ENCODE measurements at places on chromosomes 5 and 9. TPM values are rescaled to one million over a fixed set of nuclear protein-coding genes. Genes with fewer than 3 reads are reported as not detected.

DNA sequence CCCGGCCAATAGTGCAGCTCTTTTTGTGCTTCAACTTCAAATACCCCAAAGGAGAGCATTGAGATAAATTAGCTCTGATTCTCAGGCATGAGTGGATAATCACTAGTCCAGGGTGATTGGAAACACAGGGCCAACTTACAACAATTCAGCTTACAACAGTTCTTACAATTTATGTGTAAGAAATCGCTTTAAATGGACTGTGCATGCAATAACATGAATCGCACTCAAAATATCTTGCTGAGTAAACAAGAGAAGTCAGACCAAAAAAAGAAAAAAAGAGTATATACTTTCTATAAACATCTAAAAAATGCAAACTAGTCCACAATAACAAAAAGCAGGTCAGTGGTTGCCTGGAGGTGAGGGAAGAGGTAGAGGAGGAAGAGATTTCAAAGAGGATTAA is 150.6 kb upstream of the EDIL3 start:
- DNase-seq = peak; percentile 2

GRCh38 chr9:26744191-26744965 is 148.2 kb downstream of the CAAP1 start:
- DNase-seq = no peak

DNA sequence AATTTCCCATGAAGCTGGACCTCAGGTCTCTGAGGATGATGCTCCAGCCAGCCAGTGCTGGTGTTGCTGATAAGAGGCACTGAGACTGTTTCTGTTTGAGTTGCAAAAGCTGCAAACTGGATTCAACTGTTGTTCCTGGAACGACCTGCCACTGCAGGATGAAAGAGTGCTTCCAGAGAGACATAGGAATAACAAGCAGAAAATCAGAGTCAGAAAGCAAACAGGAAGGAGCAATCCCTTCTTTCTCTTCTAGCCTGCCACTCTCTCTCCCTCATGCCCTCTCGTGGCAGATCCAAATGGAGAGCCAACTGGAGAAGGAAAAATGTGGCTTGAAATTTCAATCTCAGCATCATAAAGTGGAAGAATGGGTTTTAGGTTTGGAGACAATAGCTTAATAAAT is 110.4 kb downstream of the STARD4 start:
- no peak for DNase-seq

- DNase-seq = no peak
Observed at GRCh38 chr5:138824924-138825863, 49.9 kb downstream of the LRRTM2 start.

DNA sequence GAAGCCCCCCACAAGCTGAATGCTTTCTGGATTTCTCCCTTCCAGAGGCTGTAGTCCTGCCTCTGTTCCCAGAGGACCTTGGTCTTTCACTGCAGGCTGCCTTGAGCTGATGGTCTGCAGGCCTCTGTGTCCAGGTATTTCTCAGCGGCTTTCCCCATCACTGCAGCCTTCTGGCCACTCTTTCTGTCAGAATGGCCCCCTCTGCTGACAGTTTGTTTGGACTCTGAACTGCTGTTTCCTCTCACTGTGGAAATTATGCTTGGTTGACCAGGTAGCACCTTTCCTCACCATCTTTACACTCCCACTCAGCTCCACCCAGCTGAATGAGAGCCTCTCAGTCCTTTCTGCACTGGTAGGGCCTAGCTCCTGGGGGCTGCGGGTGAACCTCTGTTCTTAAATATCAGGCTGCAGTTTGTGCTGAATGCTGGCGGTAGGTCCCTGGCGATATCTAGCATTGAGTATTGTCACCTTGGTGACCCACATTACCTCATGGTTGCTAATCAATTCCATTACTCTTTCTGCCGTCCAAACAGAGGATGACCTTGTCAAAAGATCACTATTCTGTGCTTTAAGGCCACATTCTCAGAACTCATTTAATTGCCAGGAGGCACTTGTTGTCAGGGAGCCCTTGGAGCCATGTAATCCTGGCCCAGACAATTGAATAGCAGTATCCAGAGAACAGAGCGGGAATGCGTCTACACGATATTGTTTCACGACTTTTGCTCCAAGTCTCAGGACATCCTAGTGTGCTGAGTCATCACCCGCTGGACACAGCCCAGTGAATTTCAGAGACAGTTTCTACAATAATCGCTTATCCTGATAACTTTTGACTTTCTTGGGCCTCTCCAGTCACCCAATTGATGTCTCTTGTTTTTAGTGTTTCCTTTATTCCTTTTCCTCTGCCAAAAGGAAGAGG is 230.2 kb downstream of the TENT4A start:
- DNase-seq = no peak

The CERCAM gene
- 46.4 TPM for total RNA-seq

The FOXD4L4 gene
- total RNA-seq = not detected

The ZNF658 gene
- total RNA-seq = 4.1 TPM

The LVRN gene
- not detected for total RNA-seq

GRCh38 chr9:81146241-81146640 is 543.1 kb downstream of the TLE1 start:
- no peak for DNase-seq

DNA sequence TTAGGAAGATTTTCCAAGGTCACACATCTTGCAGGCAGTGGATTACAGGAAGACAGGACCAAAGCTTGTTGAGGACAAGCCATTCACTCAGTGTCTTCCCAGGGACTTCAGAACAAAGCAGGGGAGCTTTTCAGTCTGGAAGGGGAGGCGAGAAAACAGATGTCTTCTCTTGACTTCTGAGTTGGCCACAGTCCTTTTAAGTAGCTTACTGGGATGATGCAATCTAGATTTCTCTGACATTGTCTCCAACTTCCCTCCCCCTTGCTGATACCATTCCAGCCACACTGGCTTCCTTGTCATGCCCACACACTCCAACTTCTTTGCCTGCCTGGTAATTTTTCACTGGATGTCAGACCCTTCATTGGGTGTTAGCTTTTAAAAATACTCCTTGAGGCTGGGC is 174.2 kb upstream of the TBC1D2 start:
- DNase-seq = no peak

Measured in foreskin keratinocyte (primary cell).